Articular chondrocyte of knee joint (primary cell): ENCODE measurements at places on chromosomes 3 and 15. TPM values are rescaled to one million over a fixed set of nuclear protein-coding genes. Genes with fewer than 3 reads are reported as not detected.

The MORC1 gene
- not detected in 2 replicates for total RNA-seq

The THAP10 gene
- total RNA-seq = 2.4 and 2.7 TPM in 2 replicates

The SEMA6D gene
- total RNA-seq = 10.5 and 11.1 TPM in 2 replicates

The GNB4 gene
- 111 and 124 TPM in 2 replicates for total RNA-seq

The GNAT1 gene
- total RNA-seq = not detected in 2 replicates

The CRABP1 gene
- total RNA-seq = not detected in 2 replicates

The C3orf22 gene
- not detected in 2 replicates for total RNA-seq

The GABPB1 gene
- 47.5 and 48.9 TPM in 2 replicates for total RNA-seq

The LSMEM2 gene
- total RNA-seq = 0.13 and 0.22 TPM in 2 replicates

The KCNMB2 gene
- 0.11 TPM in 1 of 2 replicates, not detected in the other for total RNA-seq

The SYNPR gene
- total RNA-seq = not detected in 2 replicates

The SENP2 gene
- 33.8 TPM in 2 replicates for total RNA-seq

The MFGE8 gene
- total RNA-seq = 313 and 385 TPM in 2 replicates

The IL17RB gene
- total RNA-seq = 2.1 and 3.6 TPM in 2 replicates

The RAB5A gene
- total RNA-seq = 73.4 and 74.4 TPM in 2 replicates

The SEMA5B gene
- total RNA-seq = 0.13 and 0.32 TPM in 2 replicates

The RPUSD2 gene
- total RNA-seq = 8.2 and 8.6 TPM in 2 replicates

The ETFA gene
- 99.8 and 108 TPM in 2 replicates for total RNA-seq

The NME9 gene
- total RNA-seq = not detected in 2 replicates

The LINGO1 gene
- total RNA-seq = 0.11 and 0.13 TPM in 2 replicates
